ENCODE measurements at places on chromosomes 1 and 21. TPM values are rescaled to one million over a fixed set of nuclear protein-coding genes. Genes with fewer than 3 reads are reported as not detected.

DNA sequence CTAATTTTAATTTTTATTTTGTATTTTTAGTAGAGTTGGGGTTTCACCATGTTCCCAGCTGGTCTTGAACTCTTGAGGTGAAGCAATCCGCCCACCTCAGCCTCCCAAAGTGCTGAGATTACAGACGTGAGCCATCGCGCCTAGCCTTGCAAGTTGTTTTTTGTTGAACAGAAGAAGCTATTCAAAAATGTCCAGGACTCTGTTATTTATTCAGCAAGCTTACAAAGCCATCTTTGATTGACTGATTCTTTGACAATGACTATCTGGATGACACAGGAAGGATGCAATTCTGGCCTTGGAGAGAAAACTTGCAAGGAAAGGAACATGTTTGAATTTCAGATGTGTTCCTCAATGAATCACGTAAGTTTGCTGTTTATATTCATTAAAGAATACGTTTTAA is 63.5 kb downstream of the MAP3K7CL start:
- no peak for DNase-seq

DNA sequence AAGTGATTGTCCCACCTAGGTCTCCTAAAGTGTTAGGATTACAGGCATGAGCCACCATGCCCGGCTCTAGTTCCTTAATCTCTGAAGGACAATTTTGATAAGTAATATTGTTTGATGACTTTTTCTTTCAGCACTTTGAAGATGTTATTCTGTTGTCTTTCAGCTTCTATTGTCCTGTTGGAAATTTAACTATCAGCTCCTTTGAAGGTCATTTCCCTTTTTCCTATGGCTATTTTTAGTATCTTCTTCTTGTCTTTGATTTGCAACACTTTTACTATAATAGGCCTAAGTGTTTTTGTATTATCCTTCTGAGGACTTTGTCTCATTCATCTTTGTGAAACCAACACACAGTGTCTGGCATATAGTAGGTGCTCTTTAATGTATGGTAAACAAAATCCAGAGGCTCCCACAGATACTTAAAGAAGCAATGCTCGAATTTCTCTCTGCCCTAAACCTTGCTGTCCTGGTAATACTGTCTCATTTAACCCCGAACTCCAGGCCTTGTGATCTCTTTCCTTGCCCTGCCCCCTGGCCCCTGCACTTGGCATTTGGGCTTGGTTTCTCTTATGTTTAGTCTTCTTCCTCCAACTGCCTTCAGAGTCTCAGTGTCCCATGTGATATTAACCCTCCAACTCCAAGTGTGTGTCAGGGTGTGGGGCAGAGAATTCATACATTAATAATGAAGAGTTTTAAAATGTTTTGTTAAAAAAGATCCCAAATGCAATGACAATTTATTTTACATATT is 19.0 kb upstream of the AGO1 start:
- DNase-seq = no peak

DNA sequence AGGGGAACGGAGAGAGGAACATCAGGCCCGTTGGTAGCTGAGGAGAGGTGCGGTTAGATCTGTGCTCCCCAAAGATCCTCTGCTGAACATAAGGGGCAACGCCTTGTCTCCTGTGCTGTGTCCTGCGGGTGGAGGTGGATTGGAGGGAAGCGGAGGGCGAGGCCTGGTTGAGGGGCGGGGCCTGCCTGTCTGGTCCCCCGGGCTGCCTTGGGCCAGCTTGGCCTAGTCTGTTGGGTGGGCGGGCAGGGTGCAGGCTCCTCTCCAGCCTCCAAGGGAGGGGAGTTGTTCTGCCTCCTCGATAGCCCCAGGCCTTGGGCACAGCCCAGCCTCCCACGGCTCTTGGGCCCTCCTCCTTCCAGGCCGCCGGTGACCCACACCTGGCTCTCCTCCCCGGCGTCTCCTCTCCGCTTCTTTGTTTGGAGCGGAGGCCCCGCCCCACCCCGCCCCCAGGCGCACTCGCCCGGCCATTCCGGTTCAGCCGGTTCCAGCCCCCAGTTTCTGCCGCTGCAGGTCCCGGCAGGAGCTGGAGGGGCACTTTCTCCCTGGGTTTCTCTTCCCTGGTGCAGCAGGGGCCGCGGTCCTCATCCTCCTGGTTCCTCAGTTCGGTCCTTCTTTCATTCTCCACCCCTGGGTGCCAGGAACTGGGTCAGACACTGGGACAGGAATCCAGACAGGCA is 19.4 kb downstream of the PTPRF start:
- DNase-seq = peak; percentile 60

- no peak for DNase-seq
Measured at GRCh38 chr1:166490437-166490991, 323.7 kb upstream of the FAM78B start.

DNA sequence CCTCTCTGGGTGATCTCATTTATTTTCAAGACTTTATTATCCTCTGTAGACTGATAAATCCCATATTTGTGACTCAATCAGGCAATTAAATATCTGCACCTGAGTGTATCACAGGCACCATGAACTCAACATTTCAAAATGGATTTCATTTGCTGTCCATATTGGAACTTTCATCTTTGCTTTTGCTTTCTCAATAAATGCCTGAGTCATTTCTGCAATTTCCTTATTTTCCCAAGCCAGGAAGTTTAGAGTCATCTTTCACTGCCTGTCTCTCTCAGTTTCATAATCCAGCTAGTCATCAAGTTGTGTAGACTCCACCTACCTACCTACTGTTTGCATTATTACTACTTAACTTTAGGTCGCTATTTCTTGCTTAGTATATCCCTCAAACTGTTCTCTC is 540.9 kb downstream of the LMO4 start:
- no peak for DNase-seq

GRCh38 chr1:160006312-160006940 is 25.4 kb downstream of the PIGM start:
- peak; percentile 75 for DNase-seq

Gene GSTM3
- 46.8 TPM for total RNA-seq

Gene TAGLN2
- total RNA-seq = 201 TPM

Gene TRIM17
- total RNA-seq = 0.42 TPM

Gene CFHR3
- total RNA-seq = not detected

Gene WDR64
- total RNA-seq = not detected

Gene RGS8
- total RNA-seq = 0.05 TPM

Gene PPM1J
- 4.9 TPM for total RNA-seq
